ENCODE measurements at places on chromosomes 11 and 22.

- no peak for DNase-seq
These were observed 50.5 kb upstream of the TSKU start for GRCh38 chr11:76732643-76733042.

DNA sequence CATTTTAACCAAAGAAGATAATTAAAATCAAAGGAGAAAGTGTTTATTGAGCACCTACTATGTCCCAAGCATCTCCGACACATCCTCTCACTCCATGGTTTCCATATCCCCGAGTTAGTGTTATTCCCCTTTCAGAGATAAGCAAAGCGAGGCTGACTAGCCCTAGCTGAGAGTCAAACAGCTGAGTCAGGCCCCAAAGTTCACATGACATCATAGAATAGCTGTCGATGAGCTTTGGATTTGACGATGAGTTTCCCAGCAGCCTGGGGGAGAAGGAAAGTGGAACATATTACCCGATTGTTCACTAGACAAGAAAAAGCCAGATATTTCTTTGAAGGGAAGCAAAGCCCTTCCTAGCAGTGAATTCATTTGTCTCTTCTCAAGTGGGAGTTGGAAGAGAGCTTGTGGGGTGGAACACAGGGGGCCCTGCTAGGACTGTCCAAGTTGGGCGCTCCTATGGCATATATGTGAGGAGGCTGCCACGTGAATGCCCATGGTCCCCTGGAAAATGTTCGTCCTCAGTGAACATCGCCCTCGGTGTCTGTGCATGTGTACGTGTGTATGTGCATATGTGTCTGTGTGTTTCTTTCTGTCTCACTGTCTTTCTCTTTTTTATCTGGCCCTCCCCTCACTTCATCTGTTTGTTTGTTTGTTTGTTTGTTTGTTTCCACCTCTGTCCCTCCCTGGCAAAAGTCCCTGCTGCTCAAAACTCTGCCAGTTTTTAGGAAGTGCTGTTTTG, 493 bp upstream of the CYTH4 start:
- peak; percentile 11 for DNase-seq

- no peak for DNase-seq
These were observed 59.8 kb downstream of the KDM2A start for GRCh38 chr11:67178878-67179277.

DNA sequence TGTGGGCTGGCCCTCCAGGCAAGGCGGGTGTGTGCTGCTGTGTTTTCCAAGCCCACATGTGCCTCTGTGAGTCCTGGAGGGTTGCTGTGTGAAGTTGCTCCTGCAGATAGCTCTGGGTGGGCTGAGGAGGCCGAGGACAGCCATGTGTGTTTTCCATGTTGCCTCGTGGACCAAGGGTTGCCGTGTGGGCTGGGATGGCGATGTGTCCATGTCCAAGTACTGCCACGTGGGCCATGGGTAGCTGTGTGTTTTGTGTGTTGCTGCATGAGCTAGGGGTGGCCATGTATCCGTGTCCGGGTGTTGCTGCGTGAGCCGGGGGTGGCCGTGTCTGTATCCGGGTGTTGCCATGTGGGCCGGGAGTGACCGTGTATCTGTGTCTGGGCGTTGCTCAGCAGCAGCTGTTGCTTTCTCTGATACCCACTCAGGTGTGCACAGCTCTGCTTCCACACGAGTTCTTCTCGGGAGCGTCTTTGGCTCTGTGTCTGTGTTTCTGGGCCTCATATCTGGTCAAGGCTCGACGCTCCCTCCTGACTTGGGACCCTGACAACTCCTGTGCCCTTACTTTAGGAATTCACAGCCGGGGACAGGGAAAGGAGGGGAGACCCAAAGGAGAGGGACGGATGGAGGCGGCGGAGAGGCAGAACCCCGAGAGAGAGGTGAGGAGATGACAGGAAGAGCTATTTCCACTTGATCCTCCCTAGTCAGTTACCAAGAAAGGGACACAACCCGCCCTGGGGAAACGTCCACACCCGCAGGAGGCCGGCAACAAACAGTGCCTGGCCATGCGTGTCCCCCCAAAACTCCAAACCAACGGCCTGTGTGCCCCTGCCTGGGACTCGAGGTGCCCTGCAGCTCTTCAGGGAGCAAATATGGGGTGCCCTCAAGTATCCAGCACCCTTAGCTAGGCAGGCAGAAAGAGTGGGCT, 83.1 kb downstream of the PHF21B start:
- DNase-seq = no peak

DNA sequence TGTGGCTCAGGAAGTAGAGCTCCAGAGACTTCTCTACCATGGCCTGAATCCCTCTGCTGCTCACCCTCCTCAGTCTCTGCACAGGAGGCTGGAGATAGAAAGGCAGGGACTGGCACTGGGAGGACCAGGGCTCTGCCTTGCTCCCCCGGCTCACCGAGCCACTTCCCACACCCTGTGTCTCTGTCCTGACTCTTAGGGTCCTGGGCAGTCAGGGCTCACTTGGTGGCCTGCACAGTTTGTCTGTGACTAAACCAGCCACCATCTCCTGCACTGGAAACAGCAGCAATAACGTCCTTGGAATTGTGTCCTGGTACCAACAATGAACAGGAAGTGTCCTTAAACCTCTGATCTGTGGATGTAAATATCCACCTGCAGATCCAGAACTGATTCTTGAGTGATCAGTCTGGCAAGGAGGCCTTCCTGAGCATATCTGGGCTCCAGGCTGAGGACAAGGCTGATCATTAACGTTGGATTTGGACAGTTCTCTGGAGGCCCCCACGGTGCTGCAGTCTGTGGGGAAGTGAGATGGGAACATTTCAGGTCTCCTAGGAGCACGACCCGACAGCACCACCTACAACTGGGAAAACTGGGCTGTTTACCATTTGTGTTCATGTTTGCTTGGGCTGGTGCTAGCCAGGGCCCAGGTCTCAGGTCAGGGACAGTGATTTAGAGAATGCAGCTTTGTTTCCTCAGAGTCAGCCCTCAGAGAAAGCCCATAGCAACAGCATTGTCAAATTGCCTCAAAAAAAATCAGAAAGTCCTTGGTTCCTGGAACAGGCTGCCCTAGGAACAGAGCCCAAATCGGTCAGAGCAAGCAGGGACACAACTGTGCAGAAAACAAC, 82.5 kb downstream of the ZNF280B start:
- no peak for DNase-seq

- DNase-seq = no peak
These were observed 8.0 kb downstream of the APOL4 start for GRCh38 chr22:36193577-36193976.

- DNase-seq = no peak
These were observed 77.0 kb downstream of the NECTIN1 start for GRCh38 chr11:119651802-119652584.

DNA sequence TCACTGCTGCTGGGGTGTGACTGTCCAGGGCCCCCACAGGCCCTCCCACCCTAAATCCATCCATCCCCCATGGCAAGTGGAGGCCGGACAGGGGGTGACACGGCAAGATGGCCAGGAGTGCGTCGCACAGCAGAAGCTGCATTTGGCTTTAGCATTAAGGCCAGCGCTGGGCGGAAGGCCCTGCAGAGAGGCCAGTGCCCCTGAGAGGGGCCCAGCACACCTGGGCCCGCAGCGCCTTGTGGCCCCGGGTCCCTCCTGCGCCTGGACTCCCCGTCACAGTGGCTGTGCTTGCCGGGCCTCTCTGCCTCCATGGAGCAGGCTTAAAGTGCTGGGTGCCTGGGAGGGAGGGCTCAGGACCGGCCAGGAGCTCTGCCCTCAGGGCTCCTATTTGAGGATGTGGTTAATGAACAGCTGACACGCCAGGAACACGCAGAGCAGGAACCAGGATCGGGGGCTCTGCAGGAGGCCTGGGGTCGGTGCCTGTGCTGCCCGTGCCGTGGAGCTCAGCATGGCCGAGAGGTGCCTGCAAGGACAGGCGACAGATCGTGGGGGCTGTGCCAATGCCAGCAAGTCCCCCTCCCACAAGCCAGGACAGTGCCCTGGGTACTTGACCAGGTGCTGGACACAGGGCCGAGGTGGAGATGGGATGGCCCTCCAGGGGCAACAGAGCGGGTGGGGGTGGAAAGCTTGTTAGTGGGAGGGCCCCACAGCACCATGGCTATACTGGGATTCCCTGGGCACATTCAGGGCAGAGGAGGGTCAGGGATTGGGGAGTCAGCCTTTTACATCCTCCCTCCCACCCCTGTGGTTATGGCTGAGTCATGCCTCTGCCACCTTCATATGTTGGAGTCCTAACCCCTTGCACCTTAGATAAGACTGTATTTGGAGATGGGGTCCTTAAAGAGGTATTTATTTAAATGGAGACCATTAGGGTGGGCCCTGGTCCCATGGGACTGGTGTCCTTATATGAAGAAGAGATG, 30.9 kb upstream of the CARS1 start:
- DNase-seq = no peak

- DNase-seq = no peak
These were observed 350.9 kb upstream of the CCDC179 start for GRCh38 chr11:23211221-23211620.

GRCh38 chr11:107924306-107924705, 3.9 kb upstream of the RAB39A start:
- DNase-seq = no peak

GRCh38 chr11:36009473-36009872, 65.6 kb downstream of the LDLRAD3 start:
- no peak for DNase-seq

GRCh38 chr11:117822074-117823033, 2.2 kb downstream of the FXYD2 start:
- peak; percentile 40 for DNase-seq

- DNase-seq = no peak
These were observed 5.1 kb downstream of the POU2AF3 start for GRCh38 chr11:111303461-111303860.

GRCh38 chr11:64690235-64690634, 32.8 kb downstream of the NRXN2 start:
- DNase-seq = no peak

DNA sequence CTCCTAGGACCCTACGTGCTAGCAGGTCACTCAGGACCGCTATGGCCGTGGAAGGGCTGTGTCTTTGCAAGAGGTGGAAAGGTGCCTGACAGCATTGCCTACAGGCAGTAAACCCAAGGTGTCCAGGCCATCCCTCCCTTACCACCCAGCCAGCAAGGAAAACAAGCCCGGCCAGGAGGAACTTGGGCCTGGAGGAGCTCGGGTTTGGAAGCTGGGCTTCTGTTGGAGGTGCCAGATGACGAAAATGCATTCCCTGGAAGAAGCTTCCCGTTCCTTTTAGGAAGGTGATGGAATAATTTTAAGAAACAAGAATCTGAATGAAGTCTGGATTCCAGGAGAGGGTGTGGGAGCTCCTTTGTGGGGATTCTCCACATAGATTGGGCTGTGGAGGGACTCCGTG, 23.6 kb downstream of the FBLN1 start:
- DNase-seq = no peak

- DNase-seq = no peak
These were observed 77.3 kb downstream of the ARFGAP2 start for GRCh38 chr11:47099214-47099917.

DNA sequence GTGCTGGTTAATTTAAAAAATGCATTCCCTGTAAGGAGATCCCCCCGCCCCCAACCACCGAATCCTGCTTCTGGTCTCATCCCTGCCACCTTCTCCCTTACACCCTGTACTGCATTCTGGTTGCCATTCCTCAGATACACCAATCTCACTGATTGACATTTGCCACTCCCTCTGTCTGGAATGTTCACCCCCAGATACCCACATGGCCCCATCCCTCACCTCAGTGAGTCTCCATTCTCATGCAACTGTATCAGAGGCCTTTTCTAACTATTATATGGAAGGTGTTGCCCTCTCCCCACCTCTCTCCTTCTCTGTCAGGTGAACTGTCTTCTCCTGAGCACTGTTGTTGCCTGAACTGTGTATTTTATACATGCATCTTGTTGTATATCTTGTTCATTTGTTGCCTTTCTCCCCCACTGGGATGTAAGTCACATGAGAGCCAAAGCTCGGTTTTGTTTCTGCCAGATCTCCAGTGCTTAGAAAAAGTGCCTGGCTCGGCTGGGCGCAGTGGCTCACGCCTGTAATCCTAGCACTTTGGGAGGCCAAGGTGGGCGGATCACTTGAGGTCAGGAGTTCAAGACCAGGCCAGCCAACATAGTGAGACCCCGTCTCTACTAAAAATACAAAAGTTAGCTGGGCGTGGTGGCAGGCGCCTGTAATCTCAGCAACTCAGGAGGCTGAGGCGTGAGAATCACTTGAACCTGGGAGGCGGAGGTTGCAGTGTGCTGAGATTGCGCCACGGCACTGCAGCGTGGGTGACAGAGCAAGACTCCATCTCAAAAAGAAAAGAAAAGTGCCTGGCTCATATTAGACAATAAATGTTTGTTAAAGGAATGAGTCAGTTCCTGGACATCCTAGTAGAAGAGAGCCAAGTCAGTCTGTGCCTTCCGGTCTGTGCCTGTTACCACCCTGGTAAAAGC, 61.0 kb downstream of the TNRC6B start:
- peak; percentile 28 for DNase-seq

GRCh38 chr11:95576146-95576845, 213.3 kb downstream of the FAM76B start:
- DNase-seq = no peak

GRCh38 chr11:19458231-19458630, 217.5 kb upstream of the E2F8 start:
- no peak for DNase-seq

GRCh38 chr22:38981005-38981991, 849 bp upstream of the APOBEC3B start:
- DNase-seq = no peak

- no peak for DNase-seq
These were observed 115.6 kb upstream of the PDGFD start for GRCh38 chr11:104279587-104279986.

DNA sequence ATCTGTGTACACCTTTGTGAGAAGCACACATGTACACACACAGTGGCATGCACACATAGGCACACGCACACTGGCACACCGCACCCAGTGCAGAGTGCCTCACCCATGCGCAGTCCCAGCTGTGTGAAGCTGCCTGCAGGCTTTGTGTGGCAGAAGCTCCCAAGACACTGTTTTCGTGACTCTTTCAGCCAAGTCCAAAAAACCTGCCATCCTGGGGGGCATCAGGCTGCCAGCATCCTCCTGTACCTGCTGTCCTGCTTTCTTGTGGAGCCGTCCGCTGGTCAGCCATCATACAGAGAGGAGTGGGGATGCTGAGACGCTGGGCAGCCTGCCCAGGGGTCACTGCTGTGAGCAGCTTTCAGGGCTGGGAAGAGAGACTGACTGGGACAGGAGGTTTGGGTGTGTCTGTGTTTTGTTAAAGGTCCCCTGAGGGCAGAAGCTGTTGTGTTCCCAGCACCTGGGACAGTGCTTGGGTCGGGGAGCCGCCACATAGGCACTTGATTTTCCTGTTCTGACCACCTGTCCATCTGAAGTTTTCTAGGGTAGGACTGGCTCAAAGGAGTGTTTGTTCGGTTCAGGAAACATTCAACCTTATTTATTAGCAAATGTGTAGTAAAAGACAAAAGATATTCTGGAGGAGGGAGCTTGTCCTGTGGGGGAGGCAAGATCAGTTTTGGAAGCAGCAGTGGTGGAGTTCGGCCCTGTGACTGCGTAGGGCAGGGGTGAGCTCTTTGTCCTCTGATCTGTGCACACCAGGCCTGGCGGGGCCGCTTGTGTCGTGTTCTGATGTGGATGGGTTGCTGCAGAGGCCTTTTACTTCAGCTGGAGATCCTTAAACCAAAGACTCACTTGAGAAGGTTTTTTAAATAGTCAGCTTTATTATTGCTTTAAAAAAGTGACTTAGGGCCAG, 29.7 kb downstream of the AP2A2 start:
- no peak for DNase-seq

GRCh38 chr11:45580399-45580798, 85.0 kb downstream of the CHST1 start:
- no peak for DNase-seq

GRCh38 chr11:64222651-64223000, 3.4 kb downstream of the TRPT1 start:
- DNase-seq = no peak
